Hepatocyte (in vitro differentiated cells): ENCODE measurements at places on chromosomes 5 and 9. TPM values are rescaled to one million over a fixed set of nuclear protein-coding genes. Genes with fewer than 3 reads are reported as not detected.

DNA sequence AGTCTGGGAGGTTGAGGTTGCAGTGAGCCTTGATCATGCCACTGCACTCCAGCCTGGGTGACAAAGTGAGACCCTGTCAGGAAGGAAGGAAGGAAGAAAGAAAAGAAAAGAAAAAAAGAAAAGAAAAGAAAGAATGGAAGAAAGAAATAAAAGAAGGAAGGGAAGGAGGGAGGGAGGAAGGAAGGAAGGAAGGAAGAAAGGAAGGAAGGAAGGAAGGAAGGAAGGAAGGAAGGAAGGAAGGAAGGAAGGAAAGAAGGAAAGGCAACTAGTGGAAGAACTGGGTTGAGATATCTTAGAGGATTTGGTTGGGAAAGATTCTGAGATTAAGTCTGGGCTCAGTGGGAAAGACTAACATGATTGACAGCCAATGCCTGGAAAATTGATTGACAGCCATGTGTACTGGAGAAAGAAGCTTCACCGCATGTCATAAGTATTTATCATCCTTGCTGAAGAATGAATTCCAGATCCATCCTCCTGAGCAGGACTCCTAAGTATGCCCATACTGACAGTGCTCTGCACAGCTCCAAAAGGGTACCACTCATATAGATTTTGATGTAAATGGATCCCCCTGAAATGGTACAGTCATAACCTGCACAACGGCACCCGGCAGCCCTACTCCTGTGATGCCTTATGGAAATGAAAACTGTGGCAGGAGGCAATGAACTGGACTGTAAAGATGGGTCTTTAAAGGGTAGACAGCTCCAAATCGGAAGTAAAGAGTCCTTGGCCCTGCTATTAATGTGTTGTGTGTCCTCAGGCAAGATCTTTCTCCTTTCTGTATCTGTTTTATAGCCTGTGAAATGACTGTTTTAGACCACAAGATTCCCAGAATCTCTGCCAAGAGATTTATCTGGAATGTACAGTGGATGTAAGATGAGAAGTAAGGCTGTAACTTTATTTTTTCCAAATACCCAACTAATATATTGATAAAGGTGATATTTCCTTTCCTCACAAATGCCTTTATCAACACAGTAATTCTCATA lies 16.9 kb upstream of the ADRA1B start:
- no peak for DNase-seq

GRCh38 chr5:99061711-99062110 lies 132.9 kb upstream of the CHD1 start:
- no peak for DNase-seq

- DNase-seq = peak; percentile 40
Measured at GRCh38 chr5:135651156-135651555, 72.4 kb upstream of the CXCL14 start.

DNA sequence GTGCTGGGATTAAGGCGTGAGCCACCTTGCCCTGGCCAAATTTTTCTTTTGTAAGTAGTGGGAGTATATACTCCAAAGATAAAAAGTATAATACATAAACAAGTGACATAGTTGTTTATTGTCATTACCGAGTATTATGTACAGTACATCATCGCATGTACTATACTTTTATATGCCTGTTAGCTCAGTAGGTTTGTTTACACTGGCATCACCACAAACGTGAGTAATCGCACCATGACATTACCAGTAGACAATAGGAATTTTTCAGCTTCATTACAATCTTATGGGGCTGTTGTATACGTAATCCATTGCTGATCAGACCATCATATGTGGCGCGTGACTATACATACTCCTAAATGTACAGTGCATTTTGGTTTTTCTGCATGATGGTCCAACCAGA lies 9.8 kb downstream of the SECISBP2 start:
- DNase-seq = no peak

DNA sequence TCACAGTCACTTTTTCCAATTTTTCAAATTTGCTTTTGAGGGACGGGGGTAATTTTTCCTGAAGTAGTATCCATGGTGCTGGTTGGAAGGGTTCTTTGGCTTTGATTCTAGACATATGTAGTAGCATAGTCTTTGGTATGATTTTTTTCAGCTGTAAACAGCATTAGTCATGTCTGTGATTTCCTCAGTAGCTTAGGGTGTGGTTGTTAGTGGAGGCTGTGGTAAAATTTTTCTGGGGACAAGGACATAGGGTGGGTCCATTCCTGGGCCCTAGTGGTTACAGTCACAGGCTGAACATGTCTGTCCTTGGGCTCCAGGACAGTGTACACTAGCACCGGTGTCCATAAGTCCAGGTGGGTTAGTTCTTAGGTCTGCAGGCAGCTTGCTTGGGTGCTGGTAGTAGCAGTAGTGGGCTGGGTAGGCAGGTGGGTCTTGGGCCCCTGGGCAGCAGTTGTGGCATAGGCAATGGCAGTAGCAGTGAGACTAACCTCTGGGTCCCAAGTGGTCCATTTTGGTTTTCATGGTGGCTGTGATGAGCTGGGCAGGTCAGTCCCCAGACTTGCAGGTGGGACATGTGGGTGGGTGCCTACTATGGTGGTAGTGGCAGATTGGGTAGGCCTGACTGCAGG lies 100.0 kb upstream of the CXCL14 start:
- peak; percentile 1 for DNase-seq

DNA sequence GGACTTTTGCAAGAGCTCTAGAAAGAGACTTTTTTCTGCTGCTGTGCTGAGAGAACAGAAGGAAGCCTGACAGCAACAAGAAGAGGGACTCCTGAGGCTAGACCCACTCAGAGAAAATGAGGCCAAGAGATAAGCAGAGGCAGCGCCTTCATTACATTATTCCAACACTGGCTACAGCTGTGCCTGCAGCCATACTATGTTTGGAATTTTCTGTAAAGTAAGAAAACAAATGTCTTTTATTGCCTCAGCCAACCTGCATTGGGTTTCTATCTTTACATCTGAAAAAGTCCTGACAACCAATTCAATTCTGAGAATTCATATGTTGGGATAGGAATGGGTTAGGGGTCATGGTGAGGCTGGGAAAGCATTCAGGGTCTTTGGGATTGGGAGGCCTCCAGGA lies 33.7 kb downstream of the FAT2 start:
- DNase-seq = no peak

DNA sequence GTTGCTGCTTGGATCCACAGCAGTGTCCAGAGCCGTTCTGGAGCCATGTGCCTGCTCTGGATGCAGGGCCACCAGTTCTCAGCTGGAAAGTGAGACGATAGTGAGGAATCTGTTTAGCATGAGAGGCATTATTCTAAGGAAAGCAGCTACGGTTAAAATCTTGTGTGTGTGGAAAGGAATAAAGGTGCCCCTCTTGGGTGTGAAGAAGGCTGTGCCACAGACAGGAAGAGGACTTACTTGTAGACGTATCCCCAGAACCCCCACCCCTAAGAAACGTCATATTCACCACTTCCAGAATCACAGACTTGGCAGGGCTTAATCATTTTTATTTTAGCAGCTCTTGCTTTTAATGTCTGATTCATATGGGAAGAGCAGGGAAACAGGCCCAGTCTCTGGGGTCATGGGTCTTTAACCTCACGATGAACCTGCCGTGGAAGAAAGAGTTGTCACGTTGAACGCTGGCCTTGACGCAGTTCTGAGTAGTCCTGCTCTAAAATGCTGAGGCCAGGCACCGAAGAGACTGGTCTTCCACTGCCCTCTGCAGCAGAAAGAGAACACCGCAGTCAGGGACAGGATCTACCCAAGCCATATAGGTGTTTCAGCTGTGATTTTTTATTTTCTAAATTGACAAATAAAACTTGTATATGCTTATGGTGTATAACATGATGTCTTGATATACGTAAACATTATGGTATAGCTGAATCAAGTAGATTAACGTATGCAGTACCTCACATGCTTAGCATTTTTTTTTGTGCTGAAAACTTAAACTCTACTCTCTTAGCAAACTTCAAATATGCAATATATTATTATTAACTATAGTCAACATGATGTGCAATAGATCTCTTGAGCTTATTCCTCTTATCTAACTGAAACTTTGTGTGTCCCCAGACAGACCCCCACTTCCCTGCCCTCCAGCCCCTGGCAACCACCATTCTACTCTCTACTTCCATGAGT lies 38.8 kb downstream of the CARTPT start:
- DNase-seq = peak; percentile 82

GRCh38 chr5:32583582-32584232 lies 1.6 kb upstream of the SUB1 start:
- DNase-seq = no peak

Gene TMEM174
- not detected in 2 replicates for total RNA-seq

Gene PCDHB13
- total RNA-seq = 1.9 and 2.0 TPM in 2 replicates

Gene PPIC
- total RNA-seq = 80.4 and 91.0 TPM in 2 replicates

Gene CTXN3
- not detected in 2 replicates for total RNA-seq
